Kidney epithelial cell (primary cell): ENCODE measurements at places on chromosomes 7 and 10. TPM values are rescaled to one million over a fixed set of nuclear protein-coding genes. Genes with fewer than 3 reads are reported as not detected.

Gene HELLS
- 18.9 and 28.7 TPM in 2 replicates for total RNA-seq

Gene PDGFA
- 65.6 and 92.4 TPM in 2 replicates for total RNA-seq

Gene FBXL13
- total RNA-seq = 3.1 and 3.6 TPM in 2 replicates

Gene SPRN
- 0.55 and 2.1 TPM in 2 replicates for total RNA-seq

Gene LRRN3
- total RNA-seq = 0.34 and 0.38 TPM in 2 replicates

Gene AKR1C8
- 0.21 TPM in 1 of 2 replicates, not detected in the other for total RNA-seq

Gene PNLIPRP3
- not detected in 2 replicates for total RNA-seq

Gene RBM20
- 3.3 and 3.8 TPM in 2 replicates for total RNA-seq

Gene ARMC3
- 0.34 and 1.6 TPM in 2 replicates for total RNA-seq

Gene TMEM248
- total RNA-seq = 96.5 and 103 TPM in 2 replicates

Gene ARHGEF35
- 9.0 and 11.5 TPM in 2 replicates for total RNA-seq

- DNase-seq = no peak
Observed at GRCh38 chr10:127657056-127657455, 79.9 kb upstream of the FOXI2 start.

- DNase-seq = no peak
Observed at GRCh38 chr7:90710466-90710850, 114.3 kb downstream of the CDK14 start.

GRCh38 chr10:88987243-88987725, 3.3 kb upstream of the FAS start:
- no peak for DNase-seq

GRCh38 chr7:55065079-55065478, 46.3 kb downstream of the EGFR start:
- peak; percentile 88 for DNase-seq

GRCh38 chr10:101563497-101564040, 24.5 kb downstream of the POLL start:
- DNase-seq = no peak

DNA sequence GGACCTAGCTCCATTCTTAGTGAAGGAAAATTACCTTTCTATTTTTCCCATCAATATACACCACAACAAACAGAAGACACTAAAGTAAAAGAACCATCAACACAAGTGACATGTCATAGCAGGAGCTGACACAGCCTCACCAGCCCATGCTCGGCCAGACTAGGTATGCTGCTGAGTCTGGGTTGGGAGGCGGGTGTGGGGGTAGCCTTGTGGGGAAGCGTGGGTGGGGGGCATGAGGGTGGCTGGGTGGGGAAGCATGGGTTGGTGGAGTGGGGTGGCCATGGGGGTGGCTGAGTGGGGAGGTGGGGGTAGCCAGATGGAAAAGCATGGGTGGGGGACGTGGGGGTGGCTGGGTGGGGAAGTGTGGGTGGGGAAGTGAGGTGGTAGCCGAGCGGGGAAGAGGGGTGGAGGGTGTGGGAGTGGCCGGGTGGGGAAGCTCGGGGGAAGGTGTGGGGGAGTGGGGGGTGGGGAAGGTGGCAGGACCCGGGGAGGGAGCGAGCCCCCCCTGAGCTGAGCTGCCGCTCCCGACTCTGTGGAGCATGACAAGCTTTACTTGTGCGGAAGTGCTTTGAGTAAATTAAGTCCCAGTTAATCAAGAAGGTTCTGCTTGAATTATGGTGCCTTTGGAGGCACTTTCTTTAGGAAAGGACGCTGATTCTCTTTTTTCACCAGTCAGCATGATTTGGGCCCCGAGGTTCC, 294.6 kb upstream of the ZNF32 start:
- no peak for DNase-seq

DNA sequence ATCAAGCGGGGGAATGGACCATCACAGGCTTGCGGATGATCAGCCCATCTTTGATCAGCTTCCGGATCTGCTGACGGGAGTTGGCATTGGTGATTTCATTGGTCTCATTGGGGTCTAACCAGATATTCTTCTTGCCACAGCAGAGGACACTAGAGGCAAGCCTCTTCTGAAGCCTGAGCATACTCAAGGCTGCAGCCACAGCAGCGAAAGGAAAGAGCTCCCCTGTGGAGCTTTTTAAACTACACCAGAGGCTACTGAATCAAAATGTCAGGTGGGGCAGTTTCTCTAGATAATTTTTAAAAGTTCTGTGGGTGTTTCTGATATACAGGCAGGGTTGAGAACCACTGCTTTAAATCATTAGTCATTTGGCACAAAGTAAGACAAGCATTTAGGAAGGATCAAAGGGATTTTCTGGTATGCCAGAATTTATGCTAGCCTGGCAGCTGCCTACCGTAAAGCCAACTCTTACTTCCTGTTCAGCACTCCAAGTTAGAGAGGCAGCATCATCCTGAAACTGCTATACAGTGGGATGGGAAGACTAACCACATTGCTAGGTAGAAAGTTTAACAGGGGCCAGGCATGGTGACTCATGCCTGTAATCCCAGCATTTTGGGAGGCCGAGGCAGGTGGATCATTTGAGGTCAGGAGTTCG, 7.0 kb downstream of the NAPEPLD start:
- no peak for DNase-seq

GRCh38 chr10:117470733-117471132, 71.8 kb upstream of the EMX2 start:
- DNase-seq = no peak

DNA sequence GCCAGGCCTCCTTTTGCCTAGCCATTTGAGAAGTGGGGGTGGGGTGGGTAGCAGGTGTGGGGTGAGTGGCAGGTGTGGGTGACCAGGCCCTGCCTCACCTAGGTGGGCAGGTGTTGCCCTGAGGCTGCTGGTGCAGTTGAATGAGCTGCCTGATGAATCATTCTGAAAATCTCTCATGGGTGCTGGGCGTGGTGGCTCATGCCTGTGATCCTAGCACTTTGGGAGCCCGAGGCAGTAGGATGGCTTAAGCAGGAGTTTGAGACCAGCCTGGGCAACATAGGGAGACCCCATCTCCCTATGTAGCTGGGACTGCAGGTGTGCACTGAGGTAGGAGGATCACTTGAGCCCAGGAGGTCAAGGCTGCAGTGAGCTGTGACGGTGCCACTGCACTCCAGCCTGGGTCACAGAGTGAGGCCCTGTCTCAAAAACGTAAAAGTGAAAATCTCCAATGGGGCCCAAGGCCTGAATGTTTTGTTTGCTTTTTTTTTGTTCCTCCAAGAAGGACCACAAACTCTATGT, 17.7 kb downstream of the TSPAN14 start:
- no peak for DNase-seq

DNA sequence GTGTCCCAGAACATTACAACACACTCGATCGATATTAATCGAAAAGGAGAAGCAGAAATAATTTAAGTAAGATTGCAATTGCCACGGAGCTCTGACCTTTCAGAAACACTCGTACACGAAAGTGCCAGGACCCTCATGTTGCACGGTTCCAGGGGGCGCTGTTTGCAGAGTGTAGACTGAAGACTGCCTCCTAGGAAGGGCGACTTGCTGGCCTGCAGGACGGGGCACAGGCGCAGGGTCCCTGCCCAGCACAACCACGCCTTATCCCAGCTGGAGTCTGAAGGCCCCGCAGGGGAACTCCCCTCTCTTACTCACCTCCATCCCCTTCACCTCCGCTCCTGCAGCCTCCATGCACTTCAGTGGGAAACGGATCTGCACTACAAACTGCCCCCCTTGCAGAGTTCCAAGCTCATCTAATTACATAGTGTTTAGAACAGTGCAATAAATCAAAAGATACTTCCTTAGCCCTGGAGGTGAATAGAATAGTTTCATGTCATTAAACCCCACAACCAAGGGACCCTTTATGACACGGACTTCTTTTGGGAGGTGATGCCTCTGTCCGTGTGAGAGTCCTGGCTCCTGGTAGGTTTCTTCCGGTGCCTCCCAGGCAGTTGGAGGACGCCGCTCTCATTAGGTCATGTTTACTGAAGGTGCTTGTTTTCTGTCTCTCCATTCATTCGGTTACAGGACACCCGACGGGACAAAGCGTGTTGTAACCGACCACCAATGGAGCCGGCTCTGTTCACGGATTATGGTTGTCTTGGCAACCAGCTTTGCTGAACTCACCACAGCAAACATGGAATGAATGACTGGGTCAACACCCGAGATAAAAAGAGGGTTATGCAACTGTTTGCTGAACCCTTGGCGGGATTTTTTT, 262.2 kb downstream of the BAMBI start:
- peak; percentile 44 for DNase-seq

GRCh38 chr10:13971601-13972475, 358.9 kb downstream of the FRMD4A start:
- no peak for DNase-seq

GRCh38 chr10:88551246-88551645, 31.9 kb downstream of the RNLS start:
- DNase-seq = no peak

DNA sequence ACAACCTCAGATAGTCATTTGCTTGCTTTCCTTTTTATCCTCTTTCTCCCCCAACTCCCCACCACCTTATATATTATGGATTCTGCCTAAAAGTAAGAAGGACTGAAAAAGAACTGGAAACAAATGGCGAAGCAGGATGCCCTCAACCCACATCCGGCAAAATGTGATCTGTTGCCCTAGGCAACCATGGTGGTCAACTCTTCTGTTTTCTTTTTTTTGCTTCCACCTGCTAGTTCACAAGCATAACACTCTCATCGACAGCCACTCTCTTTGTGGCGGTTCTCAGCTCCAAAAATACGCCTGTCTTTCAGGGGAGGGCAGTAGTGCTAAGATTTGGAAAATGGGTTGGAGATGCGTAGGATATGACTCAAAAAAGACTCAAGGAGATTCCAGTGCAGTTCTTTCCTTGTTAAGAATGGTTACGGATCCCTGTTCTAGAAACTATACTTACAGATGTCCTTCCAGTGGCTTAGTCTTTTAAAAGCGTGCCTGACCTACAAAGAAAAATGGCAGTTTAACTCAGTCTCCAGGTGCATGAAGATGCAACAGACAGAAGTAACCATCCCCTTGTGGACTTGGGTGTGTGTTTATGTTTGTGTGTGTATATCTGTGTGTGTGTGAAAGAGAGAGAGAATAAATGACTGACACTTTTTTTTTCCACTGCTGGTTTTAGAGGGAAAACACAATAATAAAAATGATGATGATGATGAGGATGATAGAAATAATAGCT, 10.7 kb downstream of the APBB1IP start:
- DNase-seq = no peak

GRCh38 chr10:3104251-3104918, 37.0 kb downstream of the PFKP start:
- no peak for DNase-seq

DNA sequence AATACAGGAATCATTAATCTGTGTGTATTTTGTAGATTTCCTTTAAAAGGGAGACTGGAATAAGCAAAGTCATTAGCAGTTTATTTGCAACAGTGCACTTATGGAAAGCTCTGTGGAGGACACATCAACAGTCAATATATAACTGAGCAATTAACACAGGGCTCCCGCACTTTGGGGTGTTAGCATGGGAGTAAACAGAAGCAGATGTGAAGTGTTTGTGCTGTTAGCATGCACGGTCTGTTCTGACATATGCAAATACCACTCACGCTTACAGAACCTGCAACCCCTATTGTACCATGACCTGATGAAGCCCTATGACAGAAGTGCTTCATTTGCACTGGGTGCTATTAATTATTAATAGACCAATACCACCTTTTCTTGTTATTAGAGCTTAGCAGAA, 118.9 kb downstream of the PPP1R3A start:
- DNase-seq = no peak

GRCh38 chr7:41955893-41956675, 253.2 kb upstream of the INHBA start:
- DNase-seq = peak; percentile 94

DNA sequence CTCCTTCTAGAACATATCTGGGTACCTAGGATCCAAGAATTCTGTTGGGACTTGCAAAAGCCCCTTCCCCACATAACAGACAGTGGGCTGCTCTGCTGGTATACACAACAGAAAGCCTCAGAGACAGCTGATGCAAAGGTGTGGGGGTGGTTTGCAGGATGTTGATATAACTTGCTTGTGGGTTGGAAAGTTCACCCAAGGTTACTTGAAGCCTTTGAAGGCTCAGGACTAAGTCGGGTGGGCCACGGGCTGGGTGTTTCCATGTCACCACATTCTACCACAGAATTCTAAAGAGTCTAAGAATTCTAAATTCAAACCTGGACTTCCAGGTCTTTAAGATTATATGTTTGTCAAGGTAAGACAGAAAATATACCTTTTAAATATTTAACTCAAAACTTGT, 7.4 kb upstream of the NRCAM start:
- DNase-seq = no peak

GRCh38 chr7:24025765-24026164, 258.2 kb upstream of the NPY start:
- no peak for DNase-seq

DNA sequence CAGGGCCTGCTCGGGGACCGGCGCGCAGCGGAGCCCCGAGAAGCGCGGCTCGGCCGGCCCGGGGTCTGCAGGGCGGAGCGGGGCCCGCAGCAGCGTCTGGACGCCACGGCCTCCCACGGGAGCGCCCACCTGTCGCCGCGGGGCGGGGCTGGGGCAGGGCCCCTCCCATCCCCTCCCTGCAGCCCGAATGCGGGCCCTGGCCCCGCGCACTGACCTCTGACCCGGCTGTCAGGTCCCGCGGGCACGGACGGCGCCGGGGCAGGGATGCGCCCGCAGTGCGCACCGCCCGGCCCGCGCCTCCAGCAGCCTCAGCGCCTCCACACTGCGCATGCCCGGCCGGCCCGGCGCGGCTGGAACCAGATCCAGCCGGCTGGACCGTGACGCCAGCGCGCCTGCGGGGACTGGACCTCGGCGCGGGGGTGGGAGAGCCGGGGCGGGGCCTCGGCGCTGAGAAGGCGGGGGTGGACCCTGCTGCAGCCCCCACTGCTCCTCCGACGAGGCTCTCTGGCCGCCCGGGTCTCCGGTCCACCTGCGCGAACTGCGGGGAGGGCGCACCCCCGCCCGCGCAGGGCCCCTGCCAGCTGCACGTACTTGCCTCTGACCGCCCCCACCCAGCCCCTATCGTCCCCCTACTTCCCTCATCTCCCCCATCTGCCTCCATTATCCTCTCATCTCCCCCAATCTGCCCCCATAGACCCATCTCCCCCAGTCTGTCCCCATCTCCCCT, 16.1 kb upstream of the GPR146 start:
- peak; percentile 35 for DNase-seq

GRCh38 chr7:26603631-26604030, 260.8 kb downstream of the SKAP2 start:
- peak; percentile 98 for DNase-seq

DNA sequence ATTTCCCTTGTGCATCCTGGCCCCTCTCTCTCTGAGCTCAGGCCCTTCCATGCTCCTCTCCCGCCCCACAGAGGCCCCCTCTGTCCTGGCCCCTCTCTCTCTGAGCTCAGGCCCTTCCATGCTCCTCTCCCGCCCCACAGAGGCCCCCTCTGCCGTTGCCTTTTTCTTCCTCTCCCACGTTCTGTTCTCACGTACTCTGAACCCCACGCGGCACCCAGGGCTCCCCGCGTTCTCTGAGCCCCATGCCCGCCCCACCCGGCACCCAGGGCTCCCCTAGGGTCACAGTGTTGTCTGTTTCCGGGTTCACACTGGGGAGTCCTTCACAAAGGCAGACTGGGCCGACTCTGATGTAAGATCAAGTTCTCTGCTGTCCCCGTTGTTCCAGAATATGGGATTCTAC, 336.8 kb downstream of the DNAJB6 start:
- DNase-seq = no peak
